ENCODE measurements at places on chromosomes 6 and 20.

DNA sequence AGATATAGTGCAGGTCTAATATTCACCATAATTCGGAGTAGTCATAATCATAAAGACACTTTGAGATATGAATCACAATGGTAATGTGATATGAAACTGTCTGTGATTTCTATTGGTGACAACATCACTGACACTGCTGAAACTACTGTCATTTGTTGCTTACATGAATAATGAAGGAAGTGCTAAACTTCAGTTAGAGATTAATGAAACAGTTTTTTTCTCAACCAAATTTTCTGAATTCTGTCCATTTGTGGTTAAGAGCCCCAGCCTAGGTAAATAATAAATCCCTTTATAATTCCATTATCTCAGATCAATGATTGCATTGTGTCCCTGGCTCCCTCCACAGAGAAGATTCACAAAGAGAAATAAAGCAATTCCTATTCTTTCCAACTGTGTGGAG is 122.6 kb downstream of the HIVEP2 start:
- DNase-seq = no peak

DNA sequence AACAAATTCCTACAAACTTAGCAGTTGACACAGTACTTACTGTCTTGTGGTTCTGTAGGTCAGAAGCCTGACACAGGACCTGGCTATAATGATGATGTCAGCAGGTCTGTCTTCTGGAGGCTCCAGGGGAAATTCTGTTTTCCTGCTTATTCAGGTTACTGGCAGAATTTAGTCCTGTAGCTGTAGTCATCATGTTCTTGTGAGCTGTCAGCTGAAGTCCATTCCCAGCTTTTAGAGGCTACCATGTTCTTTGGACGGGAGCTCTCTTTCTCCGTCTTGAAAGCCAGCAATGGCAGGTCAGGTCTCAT is 99.2 kb downstream of the HIVEP1 start:
- DNase-seq = no peak

- peak; percentile 82 for DNase-seq
Measured at GRCh38 chr6:56510984-56511531, 131.6 kb downstream of the DST start.

DNA sequence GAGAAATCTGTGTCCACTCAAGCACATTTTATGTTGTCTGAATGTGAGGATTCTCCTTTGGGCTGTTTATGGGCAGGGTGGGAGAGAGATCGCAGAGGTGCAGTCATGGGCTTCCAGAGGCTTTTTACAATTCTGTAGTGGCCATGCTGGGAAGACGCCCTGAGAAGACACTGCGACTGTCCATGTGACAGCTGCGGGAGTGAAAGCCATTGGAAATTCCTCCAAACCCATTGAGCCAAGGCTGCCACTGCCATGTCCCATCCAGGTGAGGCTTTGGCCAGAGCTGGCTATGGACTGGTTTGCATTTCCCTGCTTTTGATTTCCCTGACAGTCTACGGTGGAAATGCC is 216.9 kb upstream of the ECI2 start:
- no peak for DNase-seq

DNA sequence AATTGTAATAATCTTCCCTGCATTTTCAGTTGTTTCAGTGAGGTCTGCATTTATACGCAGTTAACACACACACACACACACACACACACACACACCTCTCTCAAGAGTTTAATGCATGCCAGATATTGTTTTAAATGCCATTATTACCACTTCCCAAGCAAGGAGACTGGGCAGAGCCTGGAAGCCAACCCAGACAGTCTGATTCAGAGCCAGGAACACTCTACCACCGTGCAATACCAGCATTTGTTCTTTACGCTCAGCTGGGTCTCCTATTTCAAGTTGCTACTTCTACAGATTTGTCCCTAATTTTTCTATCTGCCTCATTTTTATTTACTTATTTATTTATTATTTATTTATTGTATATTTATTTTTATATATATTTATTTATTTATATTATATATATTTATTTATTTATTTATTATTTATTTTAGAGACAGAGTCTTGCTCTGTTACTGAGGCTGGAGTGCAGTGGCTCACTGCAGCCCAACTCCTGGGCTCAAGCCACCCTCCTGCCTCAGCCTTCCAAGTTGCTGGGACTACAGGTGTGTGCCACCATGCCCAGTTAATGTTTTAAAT is 68.4 kb downstream of the PCSK2 start:
- DNase-seq = no peak

DNA sequence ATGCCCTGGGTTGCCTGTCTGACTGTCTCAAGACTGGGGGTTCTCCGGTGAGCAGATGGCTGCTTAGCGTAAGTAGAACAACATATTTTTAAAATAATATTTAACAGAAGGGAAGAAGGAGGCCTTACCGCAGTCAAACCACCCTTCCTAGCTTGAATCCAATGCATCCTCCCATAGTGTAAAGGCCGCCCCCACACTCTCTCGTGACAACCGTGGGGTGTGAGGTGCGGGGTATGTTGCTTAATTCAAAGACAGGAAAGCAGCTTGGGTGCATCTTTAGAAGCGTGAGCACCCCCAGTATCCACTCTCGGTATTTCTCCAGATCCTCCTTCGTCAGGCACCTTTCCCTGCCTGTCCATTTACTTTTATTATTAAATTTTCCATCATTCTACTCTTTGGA is 501.2 kb upstream of the CDH4 start:
- no peak for DNase-seq

- no peak for DNase-seq
Measured at GRCh38 chr20:46594725-46595124, 44.3 kb upstream of the OCSTAMP start.

DNA sequence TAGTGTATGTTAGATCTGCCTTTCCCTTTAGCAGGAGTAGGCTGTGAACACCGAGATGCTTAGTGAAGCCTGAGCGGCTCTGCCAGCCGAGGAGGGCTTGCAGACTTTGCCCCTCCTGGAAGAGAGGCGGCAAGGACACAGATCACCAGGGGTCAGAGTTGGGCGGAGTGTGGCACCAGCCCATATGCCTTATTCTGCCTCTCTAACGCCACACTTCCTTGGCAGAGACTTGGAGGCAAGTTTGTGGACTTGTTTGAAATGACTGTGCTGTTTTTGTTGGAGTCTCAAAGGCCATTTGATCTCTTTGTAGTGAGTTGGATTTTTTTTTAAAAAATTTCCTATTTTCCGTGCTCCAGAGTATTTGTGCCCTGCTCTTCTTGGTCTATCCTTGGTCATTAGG is 44.5 kb upstream of the CLDN20 start:
- DNase-seq = no peak

DNA sequence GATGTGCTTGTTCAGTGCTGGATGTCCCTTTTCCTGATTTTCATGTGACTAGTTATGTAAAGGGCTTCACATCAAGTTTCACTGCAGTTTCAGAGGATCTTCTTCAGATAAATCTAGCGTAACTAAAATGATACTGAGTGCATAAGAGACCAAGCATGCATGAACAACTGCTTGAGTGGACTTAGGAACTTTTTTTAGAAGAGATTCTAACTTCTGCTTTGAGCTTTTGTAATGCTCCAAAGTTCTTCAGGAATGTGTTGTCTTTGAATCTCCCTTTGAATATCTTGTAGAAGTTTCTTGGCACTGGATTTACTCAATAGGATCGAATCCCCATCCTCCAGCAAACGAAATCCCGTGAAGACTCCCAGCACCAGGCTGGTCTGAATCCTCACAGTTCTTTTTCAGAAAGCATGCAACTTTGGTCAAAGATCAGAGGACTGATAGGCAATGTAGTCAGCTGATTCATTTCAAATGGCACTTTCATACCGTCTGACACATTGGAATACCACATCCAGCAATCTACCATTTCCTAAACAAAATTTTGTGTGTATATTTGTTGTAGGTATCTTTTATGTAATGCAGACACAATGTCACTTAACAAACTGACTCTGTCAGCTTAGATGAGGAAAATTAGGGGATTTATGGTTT is 33.2 kb downstream of the ENPP1 start:
- no peak for DNase-seq

DNA sequence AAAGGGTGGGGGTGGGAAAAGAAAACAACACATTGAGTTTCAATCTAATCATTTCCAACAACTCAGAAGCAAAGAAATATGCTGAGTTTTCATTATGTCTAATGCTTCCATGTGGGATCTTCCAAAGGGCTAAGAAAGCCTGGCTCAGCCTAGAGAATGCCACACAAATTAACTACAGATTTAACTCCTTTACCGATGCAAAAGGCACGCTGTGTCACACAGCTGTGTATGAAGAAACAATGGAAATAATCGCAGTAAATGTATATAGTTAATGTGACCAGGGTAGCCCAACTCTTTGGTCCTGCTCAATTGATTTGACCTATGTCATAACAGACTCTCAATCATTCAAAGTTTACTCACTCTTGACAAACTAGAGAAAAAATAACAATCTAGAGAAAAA is 17.8 kb downstream of the B4GALT5 start:
- no peak for DNase-seq

DNA sequence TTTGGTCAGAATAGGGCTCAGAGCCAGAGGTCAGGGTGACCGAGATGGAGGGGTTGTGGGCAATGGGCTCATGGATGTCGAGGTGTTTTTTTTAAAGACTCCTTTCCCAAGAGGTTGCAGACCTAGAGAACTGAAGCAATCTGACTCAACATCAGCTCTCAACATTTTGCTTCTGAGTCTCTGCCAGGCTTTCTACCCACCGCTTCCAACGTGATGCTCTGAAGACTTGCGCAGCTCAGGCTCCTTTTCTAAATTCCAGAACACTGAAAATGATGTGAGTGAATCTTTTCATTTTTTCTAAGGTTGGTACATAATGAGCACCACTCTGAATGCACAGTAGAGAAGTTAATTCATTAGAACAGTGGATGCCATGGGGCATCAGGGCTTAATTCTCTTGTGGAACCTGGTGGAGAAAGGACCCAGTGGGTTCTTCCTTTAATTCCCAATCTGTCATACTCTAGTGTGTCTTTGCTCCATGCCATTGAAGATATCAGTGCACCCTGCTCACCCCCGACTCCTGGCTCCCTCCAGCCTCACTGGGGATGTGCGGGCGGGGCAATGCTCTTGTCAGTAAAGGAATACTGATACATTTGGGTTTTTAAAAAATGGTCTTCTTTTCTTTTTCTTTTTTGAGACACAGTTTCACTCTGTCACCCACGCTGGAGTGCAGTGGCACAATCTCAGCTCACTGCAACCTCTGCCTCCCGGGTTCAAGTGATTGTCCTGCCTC is 17.0 kb upstream of the KIF13A start:
- no peak for DNase-seq

DNA sequence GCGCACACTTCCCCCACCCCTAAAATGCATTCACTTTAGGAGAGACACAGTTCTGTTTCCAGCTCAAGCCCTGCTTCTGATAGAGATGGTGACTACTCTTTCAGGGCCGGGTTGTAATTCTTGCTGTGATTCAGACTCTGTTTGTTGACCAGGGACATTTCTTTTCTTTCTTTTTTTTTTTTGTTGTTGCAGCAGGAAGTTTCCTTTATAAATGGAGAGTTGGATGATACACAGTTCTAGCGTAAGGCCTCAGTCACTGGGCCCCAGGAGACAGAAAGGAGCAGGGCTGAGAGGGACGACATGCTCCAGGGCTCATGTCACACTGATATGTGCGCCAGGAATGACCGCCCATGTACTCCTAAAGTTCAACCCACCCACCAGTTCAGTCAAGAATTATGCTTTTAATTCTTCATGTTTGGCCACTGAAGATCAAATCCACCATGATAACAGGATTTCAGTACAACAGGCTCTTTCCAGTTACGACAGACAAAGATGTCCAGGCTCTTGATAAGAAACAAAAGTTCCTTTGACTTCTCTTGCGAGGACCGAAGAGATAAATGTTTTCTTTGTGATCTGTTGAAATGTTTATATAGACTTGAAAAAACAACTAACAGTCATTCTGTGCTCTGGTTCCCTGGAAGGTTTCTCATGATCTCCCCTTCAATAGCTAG is 142.5 kb downstream of the CD164 start:
- DNase-seq = no peak

- no peak for DNase-seq
Measured at GRCh38 chr6:38118791-38119365, 299.4 kb downstream of the ZFAND3 start.

DNA sequence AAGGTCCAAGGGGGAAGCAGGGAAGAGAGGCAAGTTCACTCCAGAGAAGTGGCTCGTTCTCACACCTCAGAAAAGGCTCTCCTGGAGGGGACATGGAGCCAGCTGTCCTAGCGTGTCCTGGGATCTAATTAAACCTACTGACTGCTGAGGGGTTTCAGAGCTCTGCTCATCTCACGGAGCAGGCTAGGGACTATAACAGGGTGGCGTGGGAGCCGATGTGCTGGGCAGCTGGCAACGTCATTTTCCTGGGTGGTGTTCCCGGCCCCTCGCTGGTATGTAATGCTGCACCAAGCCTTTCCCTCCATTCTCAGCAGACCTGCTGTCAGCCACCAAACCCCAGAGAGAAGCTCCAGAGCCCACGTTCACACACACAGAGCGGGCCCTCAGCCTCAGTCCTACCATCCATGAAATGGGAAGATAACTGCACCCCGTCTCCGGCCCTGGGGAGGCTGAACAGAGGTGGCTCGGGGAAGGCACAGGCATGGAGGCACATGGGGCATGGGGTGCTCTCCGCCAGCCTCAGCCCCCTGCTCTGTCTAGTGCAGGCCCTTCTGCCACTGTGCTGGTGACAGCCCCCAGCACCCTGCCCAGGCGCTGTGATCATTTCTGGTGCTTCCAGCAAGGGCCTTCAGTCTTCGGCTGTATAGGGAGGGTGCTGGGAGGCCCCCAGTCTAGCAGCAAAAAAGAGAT is 1.9 kb downstream of the CST7 start:
- no peak for DNase-seq

GRCh38 chr6:87237804-87238203 is 82.4 kb downstream of the ZNF292 start:
- peak; percentile 33 for DNase-seq

All from small intestine (tissue), 16 donors.